ENCODE measurements at places on chromosomes 2 and 18.

- DNase-seq, result no peak
Measured at GRCh38 chr2:210860276-210860675, 303.9 kb downstream of the CPS1 start.

GRCh38 chr2:85173909-85174308, 40.7 kb downstream of the TCF7L1 start:
- DNase-seq, result no peak

- DNase-seq, result no peak
Measured at GRCh38 chr18:36756242-36756641, 72.6 kb downstream of the TPGS2 start.

- no peak for DNase-seq
Measured at GRCh38 chr2:170974304-170974993, 45.4 kb downstream of the GORASP2 start.

DNA sequence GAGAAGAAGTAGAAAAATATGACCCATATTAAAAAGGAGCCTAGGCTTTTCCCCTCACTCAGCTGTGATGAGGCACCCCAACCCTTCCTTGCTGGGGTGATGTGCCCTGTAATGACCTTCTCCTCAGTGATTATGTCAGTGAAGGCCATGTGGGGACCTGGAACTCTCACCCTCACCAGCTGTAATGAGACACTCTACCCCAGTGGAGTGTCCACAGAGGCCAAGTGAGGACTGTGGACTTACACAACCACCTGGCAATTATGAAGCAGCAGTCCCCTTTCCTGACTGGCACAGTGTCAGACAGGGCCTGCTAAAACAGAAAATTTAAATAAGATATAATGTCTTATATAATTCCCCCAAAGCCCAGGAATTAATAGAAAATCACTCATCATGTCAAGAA, 54.2 kb downstream of the SEMA4F start:
- DNase-seq, result no peak

GRCh38 chr2:46329803-46330775, 32.9 kb downstream of the EPAS1 start:
- DNase-seq, result no peak

DNA sequence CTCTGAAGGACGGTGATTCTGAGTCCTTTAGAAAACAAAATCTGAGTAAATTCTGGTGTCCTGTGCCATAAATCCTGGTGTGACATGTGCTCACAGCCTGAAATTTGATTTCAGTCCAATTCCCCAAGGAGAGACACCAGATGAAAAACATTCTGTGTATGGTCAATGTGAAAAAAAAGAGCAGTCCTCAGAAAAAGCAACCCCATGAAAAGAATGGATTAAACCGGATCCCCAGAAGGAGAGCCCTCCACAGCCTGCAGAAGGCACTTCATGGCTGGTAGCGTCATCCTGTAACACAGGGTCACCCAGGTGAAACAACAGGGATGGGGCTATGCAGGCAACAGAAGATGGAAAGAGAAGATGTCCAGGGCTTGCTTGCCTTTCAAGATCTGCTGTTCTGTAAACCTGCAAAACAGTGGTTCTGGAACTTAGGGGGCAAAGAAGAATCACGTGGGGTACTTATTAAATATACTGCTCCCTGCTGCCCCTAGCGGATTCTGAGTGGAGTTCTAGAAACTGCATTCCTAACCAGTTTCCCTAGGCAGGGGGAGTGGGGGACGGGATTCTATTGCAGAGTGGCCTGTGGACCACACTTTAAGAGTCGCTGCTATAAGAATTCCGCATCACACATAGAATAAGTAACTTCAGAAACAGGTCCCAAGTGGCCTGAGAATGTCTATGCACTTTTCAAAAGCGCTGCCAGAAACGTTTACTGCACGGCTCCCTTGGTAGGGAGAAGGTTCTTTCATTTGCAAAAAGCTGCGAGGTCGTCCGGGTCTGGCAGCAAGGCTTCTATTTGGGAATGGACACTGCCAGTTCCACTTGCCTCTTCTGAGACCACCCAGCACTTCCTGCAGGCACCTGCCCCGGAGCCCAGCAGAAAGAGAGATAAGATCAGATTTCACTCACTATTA, 118.9 kb upstream of the ARL5A start:
- no peak for DNase-seq

- DNase-seq, result no peak
Measured at GRCh38 chr2:50514901-50515300, 517.0 kb downstream of the NRXN1 start.

DNA sequence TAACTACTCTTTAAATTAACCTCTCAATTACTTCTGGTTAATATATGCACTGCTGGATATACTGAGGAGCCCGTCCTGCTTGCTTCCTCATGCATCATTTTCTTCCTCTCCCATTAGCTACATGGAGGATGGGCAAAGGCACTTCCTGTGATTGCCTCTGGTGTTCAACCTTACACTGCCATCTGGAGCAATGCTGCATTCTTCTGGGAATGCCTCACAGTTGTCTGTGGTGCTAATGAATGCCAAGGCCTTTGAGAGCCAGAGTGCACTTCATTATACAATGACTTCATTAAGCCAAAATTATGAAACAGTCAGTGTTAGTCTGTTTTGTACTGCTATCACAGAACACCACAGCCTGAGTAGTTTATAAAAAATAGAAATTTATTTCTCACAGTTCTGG, 134.8 kb upstream of the DOCK10 start:
- DNase-seq, result no peak

DNA sequence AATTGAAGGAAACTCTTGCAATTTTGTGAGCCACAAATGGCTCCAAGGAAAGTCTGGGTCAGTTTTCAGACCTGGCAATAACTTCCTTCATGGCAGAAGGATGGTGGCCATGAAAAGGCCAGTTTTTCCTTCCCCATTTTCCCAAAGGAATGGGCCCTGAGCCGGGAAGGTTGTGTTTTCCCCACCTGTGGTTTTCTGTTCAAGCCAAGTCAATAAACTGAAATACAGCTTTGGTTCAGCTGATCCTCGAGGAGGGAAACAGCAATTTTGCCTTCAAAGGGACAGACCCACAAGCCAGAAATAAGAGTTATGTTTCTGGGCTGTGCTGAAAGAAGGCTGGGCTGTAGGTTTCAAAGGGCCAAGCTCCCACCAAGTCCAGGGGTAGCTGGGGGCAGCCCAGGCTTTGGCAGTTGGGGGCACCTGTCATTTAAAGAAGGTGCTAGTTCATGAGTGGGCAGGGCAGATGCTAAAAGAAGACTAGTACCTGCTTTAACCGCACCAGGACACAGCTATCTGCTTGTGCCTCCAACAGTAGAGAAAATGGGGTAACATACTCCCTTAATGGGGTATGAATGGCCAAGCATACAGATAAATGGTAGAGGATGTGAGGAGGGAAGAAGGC, 97.0 kb downstream of the TTC32 start:
- no peak for DNase-seq

DNA sequence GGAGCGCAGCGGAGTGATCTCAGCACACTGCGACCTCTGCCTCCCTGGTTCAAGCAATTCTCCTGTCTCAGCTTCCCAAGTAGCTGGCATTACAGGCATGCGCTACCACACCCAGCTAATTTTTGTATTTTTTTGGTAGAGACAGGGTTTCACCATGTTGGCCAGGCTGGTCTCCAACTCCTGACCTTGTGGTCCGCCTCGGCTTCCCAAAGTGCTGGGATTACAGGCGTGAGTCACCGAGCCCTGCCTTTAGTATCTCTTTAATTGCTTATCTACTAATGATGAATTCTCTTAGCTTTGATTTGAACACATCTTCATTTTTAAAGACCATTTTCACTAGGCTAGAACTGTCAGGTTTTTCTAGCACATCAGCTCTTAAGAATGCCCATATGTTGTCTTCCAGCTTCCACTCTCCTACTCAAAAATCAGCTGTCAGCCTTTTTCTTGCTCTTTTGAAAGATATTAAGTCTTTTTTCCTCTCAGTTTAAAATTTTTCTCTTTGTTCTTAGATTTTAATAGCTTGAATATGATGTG, 16.1 kb upstream of the MFSD2B start:
- no peak for DNase-seq

DNA sequence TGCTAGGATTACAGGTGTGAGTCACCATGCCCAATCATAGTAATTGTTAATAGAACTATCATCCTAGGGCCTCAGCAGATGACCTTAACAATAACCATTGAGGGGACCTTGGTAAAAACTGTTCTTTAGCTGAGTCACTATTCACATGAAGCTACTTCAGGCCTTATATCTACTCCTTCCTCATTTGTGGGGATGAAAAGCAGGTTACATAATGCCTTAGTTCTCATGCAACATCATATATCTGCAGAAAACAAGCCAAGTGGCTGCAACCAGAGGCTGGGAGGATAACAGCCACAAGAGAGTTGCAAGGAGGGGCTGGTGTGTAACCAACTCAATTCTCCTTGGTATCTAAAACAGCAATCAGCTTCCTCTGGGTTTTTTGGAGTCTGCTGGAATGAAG, 445.4 kb downstream of the NBAS start:
- DNase-seq, result no peak

- no peak for DNase-seq
Measured at GRCh38 chr2:219289537-219290361, 10.6 kb downstream of the DNAJB2 start.

DNA sequence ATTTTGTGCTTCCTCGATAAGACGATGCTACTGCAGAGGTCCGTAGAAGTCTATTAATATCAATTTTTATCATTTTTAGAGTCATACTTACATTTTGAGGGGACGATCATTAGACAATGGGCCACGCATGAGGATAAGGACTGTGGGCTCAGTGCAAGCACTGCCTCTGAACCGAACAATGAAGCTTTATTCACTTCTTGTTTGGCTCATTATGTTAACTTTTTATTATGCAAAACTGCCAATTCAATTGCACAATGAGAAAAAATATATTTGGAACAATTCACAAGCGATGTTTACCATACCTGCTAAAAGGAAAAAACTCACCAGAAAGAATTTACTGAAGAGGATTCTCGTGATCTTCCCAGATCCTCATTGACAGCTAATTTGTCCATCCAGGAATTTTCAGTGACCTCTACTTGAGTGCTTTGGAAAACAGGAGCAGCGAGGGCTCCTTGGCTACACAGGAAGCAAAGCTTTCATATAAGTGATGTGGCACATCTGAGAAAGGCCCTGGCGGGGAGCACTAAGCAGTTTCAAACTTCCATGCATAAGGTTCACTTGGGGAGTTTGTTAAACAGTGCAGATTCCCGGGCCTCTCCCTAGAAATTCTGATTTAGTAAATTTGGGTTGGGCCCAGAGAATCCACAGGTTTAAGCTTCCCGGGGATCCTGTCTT, 13.3 kb upstream of the CAPN13 start:
- no peak for DNase-seq

GRCh38 chr2:112960230-112960825, 17.5 kb upstream of the IL36G start:
- DNase-seq, result no peak
